ENCODE measurements at places on chromosomes 5 and 9.

DNA sequence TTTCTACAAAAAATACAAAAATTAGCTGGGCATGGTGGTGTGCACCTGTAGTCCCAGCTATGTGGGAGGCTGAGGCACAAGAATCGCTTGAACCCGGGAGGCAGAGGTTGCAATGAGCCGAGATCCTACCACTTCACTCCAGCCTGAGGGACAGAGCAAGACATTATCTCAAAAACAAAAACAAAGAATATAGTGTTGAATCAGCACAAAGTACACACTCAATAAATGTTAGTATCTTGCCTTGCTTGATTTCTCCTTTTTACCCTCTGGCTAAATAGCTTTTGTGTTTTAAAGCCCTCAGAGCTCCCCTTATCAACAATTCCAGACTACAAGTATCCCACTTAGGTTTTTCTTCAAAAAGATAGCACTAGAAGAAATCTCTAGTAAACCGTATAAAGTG is 37.5 kb upstream of the CCNG1 start:
- no peak for DNase-seq

- DNase-seq = peak; percentile 60
Measured at GRCh38 chr5:93620487-93621326, 37.7 kb downstream of the NR2F1 start.

- no peak for DNase-seq
Measured at GRCh38 chr5:150301901-150302300, 804 bp downstream of the ARSI start.

- no peak for DNase-seq
Measured at GRCh38 chr5:67233075-67233474, 36.5 kb upstream of the CD180 start.
